ENCODE measurements at places on chromosomes 7 and 10.

DNA sequence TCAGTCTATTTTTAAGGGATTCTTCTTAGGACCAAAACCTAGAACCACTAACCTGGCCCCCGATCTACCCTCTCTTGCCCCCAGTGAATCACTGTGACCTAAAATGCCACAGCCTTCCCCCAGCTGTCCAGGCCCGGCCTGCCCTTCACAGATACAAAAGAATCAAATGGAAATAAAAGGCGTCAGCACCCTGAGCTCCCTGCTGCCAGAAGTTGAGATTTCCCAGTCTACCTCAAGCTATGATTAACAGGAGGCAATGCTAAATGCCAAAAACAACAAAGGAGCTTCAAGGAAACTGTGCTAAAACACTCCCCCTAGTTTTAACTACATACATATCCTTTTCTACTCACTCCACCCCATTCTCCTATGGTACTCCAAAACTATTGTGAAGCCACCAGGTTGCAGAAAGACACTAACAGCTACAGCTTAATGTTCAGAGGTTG, 67.8 kb downstream of the GSAP start:
- no peak for DNase-seq

- DNase-seq: no peak
These were observed 22.2 kb downstream of the ARHGAP21 start for GRCh38 chr10:24701447-24701846.

DNA sequence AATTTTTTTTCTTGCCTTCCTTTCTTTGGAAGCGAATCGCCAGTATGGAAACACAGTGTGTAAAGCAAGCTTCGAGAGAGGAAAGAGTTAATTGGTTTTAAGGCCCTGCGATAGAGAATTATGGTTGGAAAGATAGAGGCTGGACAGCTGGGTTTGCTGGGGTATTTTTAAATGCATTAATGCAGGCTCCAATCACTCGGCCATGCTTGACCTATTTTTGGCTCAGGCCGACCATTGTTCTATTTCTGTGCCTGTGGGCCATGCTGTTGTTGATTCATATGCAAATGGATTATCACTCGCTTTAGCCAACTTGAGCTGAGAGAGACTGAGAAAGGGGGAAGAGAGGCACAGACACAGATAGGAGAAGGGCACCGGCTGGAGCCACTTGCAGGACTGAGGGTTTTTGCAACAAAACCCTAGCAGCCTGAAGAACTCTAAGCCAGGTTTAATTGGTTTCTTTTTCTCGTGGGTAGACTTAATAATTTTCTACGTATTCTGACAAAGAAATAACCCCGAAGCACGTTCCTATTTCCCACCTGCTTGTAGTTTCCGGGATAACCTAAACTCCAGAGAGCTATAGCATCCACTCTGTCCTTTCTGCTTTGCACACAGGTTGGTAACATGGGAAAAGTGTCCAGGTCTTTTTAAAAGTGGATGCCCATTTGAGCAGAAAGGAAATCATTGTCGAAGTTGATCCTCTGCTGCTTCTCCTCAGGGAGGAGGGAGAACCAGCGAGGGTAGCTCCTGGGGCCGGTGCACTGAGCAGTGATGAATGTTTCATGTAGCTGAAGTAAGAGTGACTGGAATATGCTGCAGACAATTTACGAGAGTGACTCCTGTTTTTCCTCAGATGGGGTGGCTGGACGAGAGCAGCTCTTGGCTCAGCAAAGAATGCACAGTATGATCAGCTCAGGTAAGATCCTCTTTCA, at the start of gene HDAC9:
TSS of gene HDAC9 (plus strand) at position 338 of the 929 bp plus-strand sequence. CDS start at position 892, 554 bp downstream.
- no peak for DNase-seq

DNA sequence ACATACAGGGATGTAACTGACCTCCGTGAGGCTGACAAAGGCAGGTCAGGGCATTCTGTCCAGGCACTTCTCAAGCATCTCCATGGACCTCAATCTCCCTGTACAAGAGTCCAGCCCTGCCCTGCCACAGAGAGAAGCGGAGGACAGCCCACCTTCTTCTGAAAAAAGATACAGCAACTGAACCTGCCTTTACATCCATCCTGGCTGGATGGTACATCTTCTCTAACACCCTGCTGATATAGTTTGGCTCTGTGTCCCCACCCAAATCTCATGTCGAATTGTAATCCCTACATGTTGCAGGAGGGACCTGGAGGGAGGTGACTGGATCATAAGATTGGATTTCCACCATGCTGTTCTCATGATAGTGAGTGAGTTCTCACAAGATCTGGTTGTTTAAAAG, 40.5 kb upstream of the KCNMA1 start:
- no peak for DNase-seq

- no peak for DNase-seq
These were observed 612 bp downstream of the HILPDA start for GRCh38 chr7:128456255-128456725.

GRCh38 chr7:73429622-73430505, 3.7 kb upstream of the FZD9 start:
- no peak for DNase-seq

DNA sequence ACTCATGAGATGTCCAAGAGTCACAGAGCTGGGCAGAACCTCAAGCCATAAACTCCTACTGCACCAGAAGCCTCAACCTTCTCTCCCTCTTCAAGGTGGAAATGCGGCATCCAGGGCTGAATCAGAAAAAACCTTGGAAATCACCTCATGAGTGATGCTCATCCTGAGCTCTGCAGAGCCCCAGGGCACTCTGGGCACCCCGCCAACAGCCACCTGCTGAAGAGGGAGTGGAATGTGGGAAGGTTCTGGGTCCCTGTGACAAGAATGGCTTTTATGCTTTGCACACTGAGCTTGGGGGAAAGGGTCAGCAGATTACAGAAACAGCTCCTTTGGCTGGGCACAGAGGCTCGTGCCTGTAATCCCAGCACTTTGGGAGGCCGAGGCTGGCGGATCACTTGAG, 18.8 kb downstream of the NUDT1 start:
- DNase-seq: no peak

GRCh38 chr10:126022841-126023240, 126.5 kb downstream of the FANK1 start:
- DNase-seq: no peak

DNA sequence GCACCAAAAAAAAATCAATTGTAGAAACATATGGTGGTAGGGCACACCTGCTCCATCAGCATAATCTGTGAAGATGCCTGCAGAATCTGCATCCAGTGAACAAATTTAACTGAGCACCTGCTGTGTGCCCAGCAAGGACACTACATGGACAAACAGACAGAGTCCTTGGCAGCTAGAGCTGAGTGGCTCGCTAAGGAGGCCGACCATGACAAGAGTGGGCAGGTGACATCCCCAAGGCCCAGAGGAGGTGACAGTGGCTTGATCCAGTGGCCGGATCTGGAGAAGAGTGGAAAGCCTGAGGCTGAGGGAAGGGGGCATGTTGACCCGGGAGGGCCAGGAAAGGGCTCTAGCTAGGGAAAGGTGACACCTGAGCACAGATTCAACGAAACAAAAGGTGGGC, 68.1 kb downstream of the MAD1L1 start:
- no peak for DNase-seq

GRCh38 chr7:101370836-101371235, 8.2 kb downstream of the COL26A1 start:
- no peak for DNase-seq

- no peak for DNase-seq
These were observed 95.7 kb downstream of the PLXNA4 start for GRCh38 chr7:132480534-132480933.

GRCh38 chr10:95767884-95768556, 12.1 kb downstream of the ENTPD1 start:
- DNase-seq: no peak

GRCh38 chr10:24494777-24495176, 228.9 kb downstream of the ARHGAP21 start:
- DNase-seq: no peak

- no peak for DNase-seq
These were observed at the start of gene AKR1E2 for GRCh38 chr10:4825868-4826791. Gene AKR1E2, plus strand, starts transcription at chr10:4826207. Its CDS starts 118 bp downstream, at chr10:4826325.

GRCh38 chr7:144975882-144976281, 140.0 kb upstream of the TPK1 start:
- DNase-seq: no peak

DNA sequence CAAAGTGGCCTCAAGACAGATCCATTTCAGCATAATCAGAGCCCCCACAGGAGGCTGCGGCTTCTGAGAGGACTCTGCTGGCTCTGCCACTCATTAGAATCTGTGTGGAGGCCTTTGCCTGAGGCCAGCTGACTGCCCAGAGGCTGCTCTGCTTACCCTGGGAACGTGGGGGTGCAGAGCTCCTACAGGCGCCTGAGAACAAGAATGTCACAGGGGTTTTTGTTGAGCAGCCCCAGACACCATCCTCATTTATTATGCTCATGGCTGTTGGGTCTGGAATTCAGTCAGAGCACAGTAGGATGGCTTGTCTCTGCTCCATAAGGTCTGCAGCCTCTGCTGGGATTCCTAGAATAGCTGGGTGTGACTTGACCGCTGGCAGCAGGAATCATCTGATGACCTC, 101.8 kb upstream of the GDF10 start:
- DNase-seq: no peak

GRCh38 chr10:101778781-101779543, 3.0 kb upstream of the FGF8 start:
- DNase-seq: no peak

DNA sequence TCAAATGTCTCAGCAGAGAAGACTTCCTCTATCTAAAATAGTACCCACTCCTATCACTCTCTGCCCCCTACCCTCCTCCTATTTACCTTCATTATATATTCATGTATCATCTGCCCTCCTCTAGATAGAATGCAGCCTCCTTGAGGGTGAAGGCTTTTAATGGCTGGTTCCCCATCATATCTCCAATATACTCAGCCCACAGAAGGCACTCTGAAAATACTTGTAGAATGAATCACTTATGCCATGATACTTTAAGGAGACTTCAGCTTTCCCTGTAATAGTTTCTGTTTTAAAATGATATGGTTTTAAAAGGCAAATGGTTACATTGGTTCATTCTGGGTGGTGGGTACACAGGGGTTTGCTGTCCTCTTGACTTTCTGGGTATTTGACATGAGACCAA, 25.3 kb downstream of the GFRA1 start:
- no peak for DNase-seq

GRCh38 chr10:11742009-11742778, at the start of gene ECHDC3:
Gene ECHDC3, plus strand, starts transcription at chr10:11742382. Its CDS starts 195 bp downstream, at chr10:11742577.
- DNase-seq: no peak

DNA sequence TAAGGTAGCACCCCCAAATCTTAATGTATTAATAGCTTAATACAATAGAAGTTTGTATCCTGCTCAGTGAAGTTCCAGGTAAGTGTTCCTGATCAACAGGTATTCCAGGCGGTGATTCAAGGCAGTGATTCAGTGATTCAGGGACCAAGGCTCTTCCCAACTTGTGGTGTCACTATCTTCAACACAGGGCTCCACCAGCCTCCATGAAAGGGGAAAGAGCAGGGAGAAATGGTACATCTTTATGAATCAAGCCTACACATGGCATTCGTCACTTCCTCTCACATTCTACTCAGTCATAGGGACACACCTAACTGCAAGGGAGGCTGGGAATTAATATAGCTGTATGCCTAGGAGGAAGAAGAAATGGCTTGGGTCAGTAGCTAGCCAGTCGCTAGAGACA, 5.1 kb downstream of the GOLGA7B start:
- no peak for DNase-seq

GRCh38 chr7:68133045-68133444, 1136.4 kb downstream of the TYW1 start:
- no peak for DNase-seq

GRCh38 chr10:64103750-64104470, 582.7 kb downstream of the REEP3 start:
- DNase-seq: no peak

DNA sequence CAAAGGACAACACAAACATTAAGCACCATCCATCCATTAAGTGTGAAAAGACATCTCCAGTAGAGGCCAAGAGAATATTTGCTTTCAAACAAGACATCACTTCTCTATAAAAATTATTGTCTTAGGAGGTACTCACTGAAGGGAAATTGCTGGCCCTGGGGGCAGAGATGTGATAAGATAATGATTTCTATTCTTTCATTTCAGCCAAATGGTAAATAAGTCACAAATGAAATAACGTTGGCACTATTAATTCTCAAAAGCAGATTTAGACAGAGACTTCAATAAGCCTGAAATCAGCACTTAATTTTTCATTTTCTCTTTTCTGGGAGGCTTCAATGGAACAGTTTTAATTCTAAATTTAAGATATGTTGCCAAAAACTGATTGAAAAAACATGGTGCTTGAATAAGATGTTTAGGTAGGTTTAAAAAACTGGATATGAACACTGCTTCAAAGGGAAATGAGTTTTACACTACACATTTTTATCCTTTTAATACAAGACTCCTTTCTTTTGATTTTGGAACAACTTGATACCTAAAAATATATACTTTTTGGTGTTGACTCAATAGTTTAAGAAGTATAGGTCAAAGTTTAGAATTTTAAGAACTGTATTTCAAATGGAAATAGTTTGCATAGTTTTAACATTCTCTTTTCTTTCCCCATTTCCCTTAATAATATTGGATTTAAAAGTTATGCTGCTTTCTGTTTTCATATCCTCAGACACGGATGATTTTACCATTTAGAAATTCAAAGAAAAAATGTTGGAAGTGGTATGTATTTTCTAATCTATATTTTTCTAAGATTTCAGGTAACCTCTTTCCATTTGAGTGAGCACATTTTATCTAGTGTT, 204.0 kb downstream of the AHR start:
- DNase-seq: no peak

DNA sequence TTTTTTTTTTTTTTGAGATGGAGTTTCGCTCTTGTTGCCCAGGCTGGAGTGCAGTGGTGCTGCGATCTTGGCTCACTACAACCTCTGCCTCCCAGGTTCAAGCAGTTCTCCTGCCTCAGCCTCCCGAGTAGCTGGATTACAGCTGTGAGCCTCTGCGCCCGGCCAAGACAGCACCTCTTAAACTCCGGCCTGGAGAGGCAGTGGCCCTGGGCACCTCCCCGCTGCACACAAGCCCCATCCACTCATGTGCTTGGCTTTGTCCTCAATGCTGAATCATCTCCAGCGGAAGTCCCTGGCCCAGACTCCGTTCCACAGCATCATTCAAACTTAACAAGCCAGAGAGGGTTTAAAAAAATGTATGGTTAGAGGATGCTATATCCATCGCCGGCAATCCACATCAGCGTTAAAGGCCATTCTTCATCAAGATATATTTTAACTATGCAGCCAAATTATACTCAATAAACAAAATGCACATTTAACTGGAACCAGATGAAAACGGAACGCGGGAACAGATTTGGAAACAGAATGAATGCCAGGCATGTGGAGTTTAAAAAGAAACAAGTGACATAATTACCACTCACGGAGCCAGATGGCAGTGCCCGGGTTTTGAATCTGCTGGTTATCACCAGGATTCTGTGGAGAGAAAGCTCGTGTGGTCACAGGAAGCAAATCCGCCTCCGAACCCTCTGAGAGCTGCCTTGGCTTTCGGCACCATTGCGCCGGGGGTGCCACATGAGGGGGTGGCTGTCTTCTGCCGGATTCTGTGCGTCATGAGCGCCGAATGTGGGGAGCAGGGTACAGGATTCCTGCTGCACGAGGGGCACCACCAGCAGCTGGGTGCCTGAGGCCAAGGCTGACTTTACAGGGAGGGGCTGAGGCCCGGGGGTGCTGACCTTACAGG, 45.6 kb upstream of the CFAP46 start:
- DNase-seq: no peak

All from HepG2 (cell line).